ENCODE measurements at places on chromosomes 7 and 10. TPM values are rescaled to one million over a fixed set of nuclear protein-coding genes. Genes with fewer than 3 reads are reported as not detected.

Gene DCLRE1A
- 35.9 TPM for total RNA-seq

Gene PDIA4
- 171 TPM for total RNA-seq

Gene CDNF
- total RNA-seq = 1.8 TPM

GRCh38 chr10:89555688-89556445 lies 20.5 kb upstream of the SLC16A12 start:
- no peak overlapping the region for H3K27ac ChIP-seq
- H3K4me3 ChIP-seq = no peak overlapping the region
- H3K4me1 ChIP-seq = no peaks in the 10 kb centered on the region
- H3K36me3 ChIP-seq = no peaks in the 10 kb centered on the region
- DNase-seq = no peak

Gene TLX1
- not detected for total RNA-seq

DNA sequence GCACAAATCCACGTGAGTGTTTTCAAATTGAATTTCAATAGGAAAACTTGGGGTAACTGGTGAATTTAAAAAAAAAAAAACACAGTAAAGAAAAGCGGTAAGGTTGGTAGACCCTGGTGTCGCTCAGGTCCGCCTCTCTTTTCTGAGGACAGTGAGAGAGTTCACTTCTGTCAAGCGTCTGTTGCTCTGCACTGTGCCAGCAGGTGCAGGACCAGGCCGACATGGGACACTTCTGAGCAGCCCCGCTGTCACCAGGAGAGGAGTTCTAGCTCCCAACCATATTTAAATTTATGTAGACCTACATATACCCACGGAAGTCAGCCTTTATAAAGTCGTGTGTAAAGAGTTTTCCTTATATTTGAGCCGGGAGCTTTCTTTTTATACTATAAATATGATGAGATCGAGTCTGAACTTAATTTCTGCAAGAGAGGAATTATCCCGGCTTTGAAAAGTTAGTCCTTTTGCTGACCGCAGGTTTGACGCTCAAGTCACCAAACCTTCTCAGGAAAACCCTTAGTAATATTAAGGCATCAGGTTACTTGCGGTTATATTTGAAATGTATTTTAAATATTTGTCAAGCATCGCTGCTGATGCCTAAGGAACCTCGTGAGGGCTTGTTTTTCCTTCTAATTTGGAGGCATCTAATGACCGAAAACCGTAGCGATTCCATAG lies 531 bp downstream of the IKZF1 start:
- DNase-seq = peak; percentile 43
- H3K36me3 ChIP-seq = no peaks in the 10 kb centered on the region

- peaks cover 15% of the 10 kb centered on the region for H3K27me3 ChIP-seq
- no peak overlapping the region for H3K27ac ChIP-seq
- DNase-seq = peak; percentile 84
- H3K4me3 ChIP-seq = no peak overlapping the region
- H3K4me1 ChIP-seq = peaks cover 13% of the 10 kb centered on the region
These were observed 39.6 kb upstream of the HSPB1 start for GRCh38 chr7:76262683-76263402.

GRCh38 chr7:66050990-66051448 lies 24.6 kb upstream of the ASL start:
- H3K4me3 ChIP-seq = no peak overlapping the region

GRCh38 chr7:157764193-157764592 lies 427.4 kb downstream of the DNAJB6 start:
- no peak overlapping the region for H3K4me3 ChIP-seq
- no peaks in the 10 kb centered on the region for H3K36me3 ChIP-seq
- H3K27me3 ChIP-seq = no peaks in the 10 kb centered on the region
- H3K27ac ChIP-seq = no peak overlapping the region
- no peak for DNase-seq

- no peak overlapping the region for H3K4me3 ChIP-seq
- no peak overlapping the region for H3K27ac ChIP-seq
- H3K4me1 ChIP-seq = peaks cover 23% of the 10 kb centered on the region
These were observed 172.0 kb upstream of the GRB10 start for GRCh38 chr7:50954716-50955115.

Gene NEURL1
- total RNA-seq = 0.06 TPM

DNA sequence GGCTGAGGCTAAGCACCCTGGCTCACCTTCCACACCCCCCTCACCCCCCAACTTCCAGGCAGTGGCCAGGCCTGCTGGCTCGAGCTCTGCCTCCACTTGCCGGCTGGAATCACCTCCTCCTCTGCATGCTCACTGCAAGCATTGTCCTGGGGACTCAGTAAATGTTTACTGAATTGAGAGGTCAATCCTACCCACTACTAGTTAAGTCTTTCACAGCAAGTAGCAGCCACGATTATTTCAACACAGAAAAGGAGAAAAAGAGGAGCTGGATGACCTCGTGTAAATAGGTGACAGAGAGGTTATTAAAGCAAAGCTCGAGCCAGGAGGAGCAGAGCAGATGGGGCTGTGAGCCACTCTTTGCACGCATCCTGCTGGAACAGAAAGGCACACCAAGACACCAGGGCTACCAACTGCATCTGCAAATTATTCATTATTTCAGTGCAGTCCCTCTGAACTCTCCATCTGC lies 32.1 kb downstream of the HIPK2 start:
- peaks cover 25% of the 10 kb centered on the region for H3K4me1 ChIP-seq
- H3K36me3 ChIP-seq = no peaks in the 10 kb centered on the region
- no peak overlapping the region for H3K4me3 ChIP-seq
- DNase-seq = peak; percentile 34
- H3K27me3 ChIP-seq = no peaks in the 10 kb centered on the region

- no peaks in the 10 kb centered on the region for H3K4me1 ChIP-seq
- no peaks in the 10 kb centered on the region for H3K36me3 ChIP-seq
- no peak for DNase-seq
- no peak overlapping the region for H3K4me3 ChIP-seq
- H3K27me3 ChIP-seq = no peaks in the 10 kb centered on the region
These were observed 9.2 kb upstream of the EPHA1 start for GRCh38 chr7:143417734-143418383.

GRCh38 chr7:119943942-119944600 lies 328.9 kb upstream of the KCND2 start:
- H3K27ac ChIP-seq = no peak overlapping the region
- no peak overlapping the region for H3K4me3 ChIP-seq
- H3K4me1 ChIP-seq = no peaks in the 10 kb centered on the region
- H3K36me3 ChIP-seq = no peaks in the 10 kb centered on the region
- H3K27me3 ChIP-seq = no peaks in the 10 kb centered on the region

Gene MKI67
- 71.3 TPM for total RNA-seq

Gene NUTM2A
- total RNA-seq = 0.69 TPM

- DNase-seq = no peak
- H3K4me1 ChIP-seq = peaks cover 10% of the 10 kb centered on the region
- peaks cover 14% of the 10 kb centered on the region for H3K27me3 ChIP-seq
- H3K4me3 ChIP-seq = no peak overlapping the region
- H3K36me3 ChIP-seq = no peaks in the 10 kb centered on the region
These were observed 5.1 kb downstream of the ANXA11 start for GRCh38 chr10:80200259-80200658.

GRCh38 chr7:91109200-91109599 lies 155.0 kb upstream of the FZD1 start:
- no peak overlapping the region for H3K4me3 ChIP-seq
- no peaks in the 10 kb centered on the region for H3K36me3 ChIP-seq
- H3K4me1 ChIP-seq = no peaks in the 10 kb centered on the region
- H3K27ac ChIP-seq = no peak overlapping the region
- no peaks in the 10 kb centered on the region for H3K27me3 ChIP-seq
- DNase-seq = no peak

All from neural progenitor cell (in vitro differentiated cells).